ENCODE measurements at places on chromosomes 1 and 21.
A peak's percentile ranks its signal among the peaks of the same experiment; 100 is the strongest.

DNA sequence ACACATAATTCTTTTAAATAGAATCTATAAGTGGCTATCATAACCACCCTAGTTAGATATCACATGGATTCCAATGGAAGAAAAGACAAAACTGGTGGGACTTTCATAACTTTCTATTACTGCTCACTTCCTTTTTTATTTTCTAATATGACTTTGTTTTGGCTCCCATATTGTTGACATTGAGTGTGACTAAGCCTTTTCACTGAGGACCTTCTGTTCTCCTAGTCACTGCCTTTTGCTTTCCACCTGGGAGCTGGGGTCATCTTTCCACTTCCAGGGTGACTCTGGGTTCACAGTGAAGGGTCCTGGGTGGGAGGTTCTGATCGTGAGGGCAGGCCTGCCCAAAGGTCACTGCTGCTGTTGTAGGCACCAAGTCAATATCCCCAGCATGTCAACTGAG is 275.8 kb downstream of the TGFB2 start:
- no peak for DNase-seq

DNA sequence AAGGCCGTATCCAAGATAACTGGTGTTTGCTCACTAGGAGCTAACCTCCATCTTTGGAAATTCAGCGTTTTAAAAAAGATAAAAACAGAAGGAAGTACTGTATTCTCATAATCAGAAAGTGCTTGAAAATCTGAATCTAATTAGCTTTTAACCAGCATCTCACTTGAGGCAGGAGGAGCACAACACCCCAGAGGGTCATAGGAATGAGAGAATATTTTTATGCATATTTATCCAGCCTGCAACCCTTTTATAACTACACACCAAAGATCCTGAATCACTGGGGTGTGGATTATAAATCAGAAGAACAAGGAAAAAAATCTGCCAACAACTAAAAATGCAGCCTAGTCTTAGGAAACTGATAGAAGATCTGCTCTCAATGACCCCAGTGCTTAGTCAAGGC is 68.0 kb upstream of the PTCH2 start:
- no peak for DNase-seq

- DNase-seq = peak; percentile 82
These were observed 37.3 kb downstream of the AHDC1 start for GRCh38 chr1:27566462-27567145.

- no peak for DNase-seq
These were observed 25.6 kb upstream of the ENAH start for GRCh38 chr1:225678545-225678944.

- peak; percentile 30 for DNase-seq
These were observed 1.5 kb downstream of the PGBD5 start for GRCh38 chr1:230424391-230425251.

DNA sequence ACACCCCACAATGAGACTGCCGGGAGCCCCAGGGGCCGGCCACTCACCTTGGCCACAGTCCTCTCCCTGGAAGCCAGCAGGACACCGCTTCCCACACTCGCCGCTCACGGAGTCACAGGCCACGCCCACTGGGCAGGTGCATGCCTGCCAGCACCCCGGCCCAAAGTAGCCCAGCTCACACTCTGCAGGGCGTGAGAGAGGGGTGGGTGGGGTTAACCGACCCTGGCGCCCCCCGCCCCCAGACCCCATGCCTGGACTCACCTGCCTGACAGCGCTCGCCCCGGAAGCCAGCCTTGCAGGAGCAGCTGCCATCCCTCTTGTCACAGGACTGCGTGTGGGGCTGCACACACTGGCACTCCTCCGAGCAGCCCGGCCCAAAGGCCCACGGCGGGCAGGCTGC is 50.7 kb downstream of the ARHGEF16 start:
- DNase-seq = no peak

DNA sequence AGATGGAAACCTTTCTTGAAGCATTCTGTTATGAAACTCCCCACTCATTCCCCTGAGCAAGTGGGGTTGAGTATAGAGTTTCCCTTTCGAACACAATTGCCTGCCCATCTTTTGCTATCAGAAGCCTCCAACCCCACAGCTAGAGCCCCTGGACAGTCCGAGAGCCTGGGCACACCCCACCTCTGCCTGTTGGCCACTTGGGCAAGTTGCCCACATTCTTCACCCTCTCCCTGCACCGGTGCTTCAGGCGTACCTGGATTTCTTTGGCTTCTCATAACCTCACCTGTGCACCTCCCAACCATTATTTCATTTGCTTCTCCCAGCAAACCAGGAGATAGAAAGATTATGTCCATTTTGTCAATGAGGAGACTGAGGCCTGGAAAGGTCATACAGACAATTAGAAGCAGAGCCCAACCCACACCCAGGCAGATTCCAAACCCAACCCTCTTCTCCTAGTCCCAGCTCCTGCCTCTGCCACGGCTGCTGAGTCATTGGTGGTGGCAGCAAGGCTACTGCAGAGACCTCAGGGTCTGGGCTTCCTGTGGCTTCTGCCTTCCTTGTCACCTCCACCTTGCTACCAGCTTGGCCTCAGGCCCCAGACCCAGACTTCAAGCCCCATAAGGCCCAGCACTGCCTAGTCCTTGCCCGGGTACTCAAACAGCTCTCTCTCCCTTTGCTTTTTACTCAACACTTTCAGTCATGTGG is 118.7 kb upstream of the ZBTB40 start:
- DNase-seq = peak; percentile 14

DNA sequence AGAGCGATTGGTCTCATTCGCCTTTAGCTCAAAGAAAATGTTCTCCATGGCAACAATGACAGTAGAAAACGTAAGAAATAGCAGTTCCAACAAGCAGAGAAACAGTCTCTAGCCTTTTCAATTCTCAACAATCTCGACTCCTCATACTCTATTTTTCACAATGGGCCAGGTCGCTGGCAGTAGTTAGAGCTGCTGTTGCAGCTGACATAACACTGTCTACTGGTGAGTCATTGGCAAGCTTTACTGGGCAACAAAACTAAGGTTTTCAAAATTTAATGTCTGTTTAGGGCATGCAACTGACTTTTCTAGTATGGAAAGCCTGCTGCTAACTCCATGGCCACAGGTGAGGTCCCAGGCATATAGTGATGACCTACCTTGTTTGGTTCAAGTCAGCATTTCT is 221.1 kb upstream of the KAZN start:
- DNase-seq = peak; percentile 40

GRCh38 chr1:66438062-66438461 is 95.9 kb upstream of the SGIP1 start:
- no peak for DNase-seq

Measured in myocyte (in vitro differentiated cells).